Activated naive CD4-positive, alpha-beta T cell (primary cell): ENCODE measurements at places on chromosomes 11 and 22.

DNA sequence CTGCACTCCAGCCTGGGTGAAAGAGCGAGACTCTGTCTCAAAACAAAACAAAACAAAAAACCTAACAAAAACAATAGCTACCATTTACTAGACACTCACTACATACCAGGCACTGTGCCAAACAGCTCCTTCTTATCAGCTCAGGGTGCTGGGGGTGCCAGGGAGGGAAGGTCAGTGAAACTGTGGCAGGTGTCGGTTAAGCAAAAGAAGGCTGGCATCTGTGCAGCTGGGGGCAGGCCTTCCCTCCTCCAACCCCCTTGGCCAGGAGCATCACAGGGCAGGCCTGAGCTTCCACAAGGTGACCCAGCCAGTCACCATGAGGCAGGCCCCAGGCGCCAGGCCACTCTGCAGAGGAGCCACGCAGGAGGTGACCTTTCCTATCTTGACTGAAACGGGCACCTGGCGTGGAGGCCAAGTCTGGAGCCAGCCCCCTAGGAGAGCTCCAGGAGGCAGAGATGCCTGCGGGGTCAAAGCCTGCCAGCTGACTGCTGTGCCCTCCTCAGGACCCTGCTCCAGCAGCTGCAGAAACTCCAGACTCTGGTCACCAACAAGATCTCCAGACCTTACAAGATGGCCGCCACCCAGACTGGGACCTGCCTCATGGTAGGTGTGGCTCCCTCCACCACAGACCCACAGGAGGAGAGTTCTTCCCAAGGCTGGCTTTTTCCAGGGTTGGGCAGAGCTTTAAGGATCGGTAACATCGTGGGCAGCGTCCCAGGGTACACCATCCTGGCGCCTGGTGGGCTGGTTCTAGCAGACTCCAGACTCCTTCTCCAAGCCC is 31.3 kb upstream of the DGKZ start:
- DNase-seq = no peak

- peak; percentile 50 for DNase-seq
Measured at GRCh38 chr22:50544078-50544745, 1.5 kb upstream of the KLHDC7B start.

DNA sequence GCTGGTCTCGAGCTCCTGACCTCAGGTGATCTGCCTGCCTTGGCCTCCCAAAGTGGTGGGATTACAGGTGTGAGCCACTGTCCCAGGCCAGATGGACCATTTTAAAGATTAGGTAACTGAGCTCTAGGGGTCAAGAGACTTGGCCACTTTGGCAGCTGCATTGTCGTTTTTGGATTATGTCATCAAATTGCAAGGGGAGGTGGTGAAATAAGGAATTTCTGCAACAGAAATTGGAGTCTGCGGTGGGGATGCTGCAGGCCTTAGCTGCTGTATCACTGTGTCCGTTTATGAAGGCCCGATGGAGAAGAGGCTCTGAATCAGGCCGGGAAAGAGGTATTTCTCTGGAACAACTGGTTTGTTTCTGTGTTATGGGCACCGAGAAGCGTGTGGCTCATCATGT is 34.6 kb downstream of the PTPRJ start:
- DNase-seq = no peak

DNA sequence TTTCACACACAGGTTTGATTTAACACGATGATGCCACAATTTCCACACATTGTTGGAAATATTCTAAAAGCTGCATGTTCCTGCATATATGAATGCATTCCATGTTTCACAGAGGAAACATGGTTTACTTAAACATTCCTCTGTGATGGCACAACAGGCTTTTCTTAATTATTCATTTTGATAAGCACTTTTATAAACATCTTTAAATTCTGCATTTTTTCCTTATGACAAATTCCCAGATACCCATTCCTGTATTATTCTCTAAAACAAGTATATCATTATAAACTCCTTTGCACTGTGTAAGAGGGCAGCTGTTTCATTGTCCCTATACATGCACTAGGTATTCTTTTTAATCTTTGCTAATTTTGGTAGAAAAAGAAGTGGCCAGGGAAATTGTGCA is 532.3 kb downstream of the SOX6 start:
- DNase-seq = no peak

DNA sequence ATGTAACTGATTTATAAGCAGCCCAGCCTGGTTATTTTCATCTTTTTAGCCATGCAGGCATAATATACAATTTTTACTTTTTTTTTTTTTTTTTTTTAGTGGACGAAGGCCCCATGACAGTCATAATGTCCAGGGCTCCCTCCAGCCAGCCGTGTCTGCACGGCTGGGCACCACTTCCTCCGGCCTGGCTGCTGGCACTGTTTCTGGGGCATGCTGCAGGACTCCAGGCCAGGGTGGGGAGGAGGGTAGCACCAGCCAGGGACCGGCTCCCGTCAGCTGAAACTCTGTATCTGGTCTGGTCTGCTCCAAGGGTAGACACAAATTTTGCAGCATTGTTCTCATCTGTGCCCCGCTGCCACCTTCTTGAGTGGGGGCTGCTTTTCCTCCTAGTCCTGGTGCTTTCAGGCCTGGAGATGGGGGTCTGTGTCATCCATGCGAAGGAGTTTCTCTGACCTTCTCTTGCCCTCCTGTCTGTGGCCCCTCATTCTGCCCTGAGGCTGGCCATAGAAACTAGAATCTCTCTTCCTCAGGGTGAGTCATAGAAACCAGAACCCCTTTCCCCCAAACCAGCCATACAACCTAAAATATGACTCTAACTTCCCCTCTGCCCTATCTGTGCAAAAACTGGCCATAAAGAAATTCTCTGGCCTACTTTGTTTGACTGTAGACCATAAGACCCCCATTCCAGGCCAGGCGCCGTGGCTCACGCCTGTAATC is 9.2 kb upstream of the RRP7A start:
- no peak for DNase-seq

- no peak for DNase-seq
Measured at GRCh38 chr11:21774212-21774611, 418.7 kb upstream of the ANO5 start.

DNA sequence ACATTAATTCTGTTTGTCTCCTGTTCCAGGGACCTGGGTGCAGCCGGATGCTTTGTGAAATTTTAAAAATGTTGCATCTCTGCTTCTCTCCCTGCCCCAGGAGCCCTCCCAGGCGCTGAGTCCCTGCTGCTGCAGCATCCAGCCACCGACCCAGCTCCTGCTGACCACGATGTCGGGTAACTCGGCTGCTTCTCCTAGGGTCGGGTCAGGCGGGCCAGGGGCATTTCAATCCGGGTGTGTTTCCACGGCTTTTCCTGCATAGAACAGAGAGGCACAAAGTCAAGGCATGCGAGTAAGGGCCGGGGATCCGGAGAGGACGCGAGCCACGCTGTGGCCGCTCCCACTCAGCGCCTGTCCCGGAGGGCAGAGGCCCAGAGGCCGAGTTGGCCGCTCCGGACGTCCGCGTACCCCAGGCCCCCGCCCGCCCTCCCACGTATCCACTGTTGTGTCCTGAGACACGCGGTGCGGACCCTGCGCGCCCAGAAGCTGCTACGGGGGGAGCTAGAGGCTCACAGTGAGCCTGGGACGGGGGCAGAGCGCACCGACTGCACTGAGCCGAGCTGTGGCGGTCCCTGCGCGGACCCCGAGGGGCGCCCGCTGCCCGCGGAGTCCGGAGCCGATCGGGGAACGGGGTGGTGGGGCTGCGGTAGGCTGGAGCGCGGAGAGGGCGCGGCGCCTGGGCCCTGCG is at the start of gene POU2AF3:
Gene POU2AF3 (plus strand): TSS at position 134 of the 688 bp plus-strand sequence. CDS start 36 bp downstream, at position 170.
- no peak for DNase-seq

DNA sequence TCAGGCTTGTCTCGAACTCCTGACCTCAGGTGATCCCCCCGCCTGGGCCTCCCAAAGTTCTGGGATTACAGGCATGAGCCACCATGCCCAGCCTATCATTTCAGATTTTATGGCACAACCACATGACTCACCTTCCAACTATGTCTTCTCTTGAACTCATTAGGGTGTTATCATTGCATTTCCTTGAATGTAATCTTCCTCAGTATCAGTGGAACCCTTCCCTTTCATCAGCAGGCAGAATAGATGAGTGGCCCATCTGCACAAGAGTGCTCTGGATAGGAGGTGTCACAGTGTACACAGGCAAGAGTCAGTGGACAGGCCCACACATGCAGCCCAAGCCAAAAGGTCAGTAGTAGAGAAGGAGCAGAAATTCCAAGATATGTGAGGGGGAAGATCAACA is 29.1 kb upstream of the AQP11 start:
- no peak for DNase-seq

- no peak for DNase-seq
Measured at GRCh38 chr11:19403196-19403895, 162.6 kb upstream of the E2F8 start.

DNA sequence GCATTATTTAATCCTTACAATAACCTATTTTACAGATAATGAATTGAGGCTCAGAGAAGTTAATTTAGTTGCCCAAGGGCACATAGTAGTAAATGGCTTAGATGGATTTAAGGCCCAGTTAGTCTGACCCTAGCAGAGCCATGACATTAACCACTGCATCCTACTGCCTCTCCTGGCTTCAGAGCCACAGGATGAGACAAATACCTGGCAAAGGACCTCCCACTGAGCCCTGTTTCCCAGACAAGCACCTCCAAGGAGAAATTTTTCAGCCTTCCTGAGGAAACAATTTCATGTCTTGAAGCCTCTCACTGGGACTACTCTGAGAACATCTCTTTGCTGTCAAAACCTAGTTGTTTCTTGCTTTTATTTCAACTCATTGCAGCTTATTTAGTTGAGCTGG is 28.4 kb downstream of the IZUMO1R start:
- no peak for DNase-seq

- no peak for DNase-seq
Measured at GRCh38 chr22:29641700-29642330, 38.4 kb downstream of the NF2 start.

GRCh38 chr11:120137611-120138521 is at the start of gene TRIM29:
Gene TRIM29, minus strand, starts transcription at chr11:120138113. Its CDS starts 82 bp downstream, at chr11:120138031.
- DNase-seq = no peak

GRCh38 chr22:28978158-28978557 is 83.5 kb downstream of the C22orf31 start:
- no peak for DNase-seq

DNA sequence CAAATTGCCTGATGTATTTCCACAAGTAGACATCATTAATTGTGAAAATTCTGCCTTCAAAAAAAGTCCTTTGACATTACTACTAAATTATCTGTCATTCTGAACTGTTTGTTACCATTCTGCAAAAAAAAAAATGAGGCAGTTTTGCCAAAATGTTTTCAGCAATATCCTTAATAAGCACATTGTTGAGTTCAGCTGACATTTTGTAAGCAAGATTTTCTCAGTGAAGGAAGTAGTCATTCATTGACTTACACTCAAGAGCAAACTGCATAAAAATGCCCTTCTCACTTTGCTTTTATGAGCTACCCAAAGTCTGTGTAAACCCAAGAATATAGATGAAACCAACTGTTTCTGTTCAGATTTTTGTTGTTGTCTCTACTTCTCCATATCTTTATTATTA is 125.9 kb downstream of the UVRAG start:
- no peak for DNase-seq

- no peak for DNase-seq
Measured at GRCh38 chr11:66119348-66120133, 49.5 kb downstream of the PACS1 start.

DNA sequence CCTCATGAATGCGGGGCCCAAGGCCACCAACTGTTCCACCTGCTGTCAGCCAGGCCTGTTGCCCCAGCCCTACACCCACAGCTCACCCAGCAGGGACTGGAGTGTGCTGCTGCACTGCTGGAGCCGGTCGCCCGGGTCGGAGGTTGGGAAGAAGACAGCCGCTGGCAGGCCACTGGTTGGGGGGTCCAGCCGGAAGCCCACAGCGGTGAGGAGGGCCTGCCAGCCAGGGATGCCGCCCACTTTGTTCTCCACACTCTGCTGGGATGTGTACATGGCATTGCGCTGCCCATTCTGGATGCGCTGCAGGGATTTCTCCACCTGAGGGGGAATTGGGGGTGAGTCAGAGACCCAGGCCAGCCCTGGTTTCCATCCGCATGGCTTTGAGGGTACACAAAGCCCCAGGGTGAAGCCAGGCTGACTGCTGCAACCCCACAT is 74.2 kb upstream of the PITPNB start:
- DNase-seq = no peak

GRCh38 chr11:36354221-36355003 is 58.3 kb downstream of the PRR5L start:
- no peak for DNase-seq

DNA sequence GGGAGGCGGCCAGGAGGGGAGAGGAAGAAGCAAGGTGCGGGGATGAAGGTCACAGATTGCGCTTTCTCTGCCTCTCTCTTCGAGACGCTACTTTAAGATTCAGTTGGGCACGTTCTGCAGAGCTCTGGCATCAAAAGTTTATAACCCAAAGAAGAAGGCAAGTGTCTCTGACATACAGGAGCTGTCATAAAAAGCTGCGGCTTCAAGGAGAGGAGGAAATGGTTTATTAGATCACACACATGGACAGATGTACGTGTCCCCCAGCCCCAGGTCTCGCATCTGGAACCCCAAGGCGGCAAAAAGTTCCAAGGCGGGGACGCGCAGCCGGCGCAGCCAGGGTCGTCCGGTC is 589.0 kb downstream of the OPCML start:
- DNase-seq = no peak

GRCh38 chr11:43518408-43519160 is 159.9 kb downstream of the TTC17 start:
- DNase-seq = no peak

DNA sequence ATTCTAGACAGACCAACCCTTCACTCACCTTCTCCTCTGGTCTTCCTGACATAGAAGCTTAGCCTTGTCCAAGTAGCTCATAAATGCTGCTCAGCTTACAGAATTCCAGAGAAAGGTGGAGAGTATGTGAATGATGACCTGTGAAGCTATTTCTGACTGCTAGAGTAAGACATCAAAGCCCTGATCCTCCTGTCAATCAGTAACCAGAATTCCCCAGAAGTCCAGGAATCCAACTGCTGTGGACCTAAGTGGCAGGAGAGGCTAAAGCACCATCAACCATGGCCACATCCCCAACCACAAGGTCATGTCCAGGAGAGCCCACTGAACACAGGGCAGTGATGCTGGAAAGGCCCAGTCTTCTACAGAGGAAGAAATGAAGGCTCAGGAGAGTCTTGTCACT is 2.6 kb downstream of the OR51G2 start:
- no peak for DNase-seq
